ENCODE measurements at places on chromosomes 5 and 9.

DNA sequence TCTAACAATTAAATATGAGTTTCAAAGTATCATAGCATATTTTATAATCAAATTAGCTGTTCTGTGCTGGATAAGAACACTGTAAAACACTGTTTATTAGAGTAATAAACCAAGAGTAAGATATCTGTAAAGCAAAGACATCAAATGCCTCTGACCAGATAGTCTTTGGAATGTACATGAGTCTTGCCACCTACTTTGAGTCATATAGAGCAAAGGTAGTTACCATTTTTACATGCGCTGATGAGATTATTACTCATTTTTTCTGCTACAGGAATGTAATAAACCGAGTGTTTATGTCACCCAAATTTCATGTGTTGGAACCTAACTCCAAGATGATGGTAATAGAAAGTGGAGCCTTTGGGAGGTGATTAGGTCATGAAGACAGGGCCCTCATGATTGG, 654.5 kb downstream of the CETN3 start:
- no peak for DNase-seq

DNA sequence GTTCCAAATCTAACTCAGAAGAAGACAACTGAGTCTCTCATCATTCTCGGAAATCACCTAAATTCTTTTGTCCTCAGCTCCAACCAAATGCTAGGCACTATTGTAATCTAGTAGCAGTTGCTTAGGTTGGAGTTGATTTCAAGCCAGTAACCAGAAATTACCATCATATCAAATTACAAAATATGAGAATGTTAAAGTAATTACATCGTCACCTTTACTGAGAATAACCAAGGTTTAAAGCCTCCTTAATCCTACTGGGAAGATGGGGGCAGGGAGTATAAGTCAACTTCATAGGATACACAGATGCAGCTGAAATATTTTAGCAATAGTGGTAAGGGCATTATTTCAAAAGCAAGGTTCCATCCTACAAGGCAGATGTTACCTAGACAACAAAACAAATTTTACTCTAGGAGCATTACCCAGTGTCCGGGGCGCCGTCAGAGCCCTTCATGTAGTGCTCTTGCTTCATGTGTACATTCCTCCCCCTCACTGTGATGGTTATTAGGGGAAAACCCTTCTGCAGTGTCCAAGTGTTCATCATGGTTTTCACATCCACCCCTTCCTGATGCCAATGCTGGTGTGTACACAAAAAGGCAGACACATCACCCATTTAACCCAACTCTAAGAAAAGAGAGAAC, 19.5 kb downstream of the ERAP1 start:
- DNase-seq: no peak

GRCh38 chr9:86285261-86285660, 2.9 kb upstream of the ISCA1 start:
- DNase-seq: no peak

GRCh38 chr5:160270704-160271103, 41.4 kb downstream of the FABP6 start:
- no peak for DNase-seq

- DNase-seq: no peak
Observed at GRCh38 chr9:21205204-21205603, 1.7 kb downstream of the IFNA10 start.

- no peak for DNase-seq
Observed at GRCh38 chr9:69168709-69169217, 5.3 kb upstream of the TJP2 start.

GRCh38 chr5:138910546-138911185, 35.5 kb upstream of the LRRTM2 start:
- DNase-seq: no peak

DNA sequence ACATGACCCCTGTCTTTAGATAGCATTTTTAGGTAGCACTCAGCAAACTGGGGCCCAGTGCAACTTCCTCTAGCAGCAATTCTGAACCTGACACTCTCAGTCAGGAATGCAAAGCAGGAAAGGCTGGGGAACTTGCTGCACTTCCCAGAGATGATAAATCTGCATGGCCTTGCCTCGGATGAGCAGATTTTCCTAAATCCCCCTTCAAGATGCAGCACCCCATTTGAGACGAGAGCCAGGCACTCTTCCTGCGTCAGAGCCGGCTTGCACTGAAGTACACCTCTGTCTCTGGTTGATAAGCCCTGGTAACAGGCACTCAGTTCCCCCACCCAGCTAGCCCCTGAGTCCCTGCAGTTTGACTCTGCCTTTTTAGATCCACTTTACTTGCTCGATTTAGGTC, 296.7 kb upstream of the PANK3 start:
- no peak for DNase-seq
